ENCODE measurements at places on chromosomes 11 and 22. TPM values are rescaled to one million over a fixed set of nuclear protein-coding genes. Genes with fewer than 3 reads are reported as not detected.

CHADL gene
- total RNA-seq = 1.1 TPM

TREH gene
- total RNA-seq = 0.33 TPM

- H3K4me1 ChIP-seq = no peaks in the 10 kb centered on the region
- H3K4me3 ChIP-seq = no peak overlapping the region
- peaks cover 3% of the 10 kb centered on the region for H3K27me3 ChIP-seq
- no peak overlapping the region for H3K27ac ChIP-seq
- DNase-seq = no peak
Observed at GRCh38 chr22:43698403-43698802, 113.7 kb downstream of the EFCAB6 start.

- H3K36me3 ChIP-seq = no peaks in the 10 kb centered on the region
- H3K4me3 ChIP-seq = no peak overlapping the region
- H3K27ac ChIP-seq = no peak overlapping the region
- peaks cover under 1% of the 10 kb centered on the region for H3K27me3 ChIP-seq
- peak; percentile 82 for DNase-seq
Observed at GRCh38 chr22:42294034-42294985, 23.9 kb upstream of the TCF20 start.

GRCh38 chr11:120601536-120601935, 90.0 kb downstream of the GRIK4 start:
- no peaks in the 10 kb centered on the region for H3K36me3 ChIP-seq
- peaks cover 33% of the 10 kb centered on the region for H3K27me3 ChIP-seq
- no peak overlapping the region for H3K4me3 ChIP-seq
- peaks cover 8% of the 10 kb centered on the region for H3K4me1 ChIP-seq
- no peak overlapping the region for H3K27ac ChIP-seq

GRCh38 chr22:23178512-23179254, 1.6 kb upstream of the BCR start:
- peak; percentile 82 for DNase-seq
- H3K27ac ChIP-seq = peak overlapping the region; percentile 72
- H3K36me3 ChIP-seq = peaks cover 26% of the 10 kb centered on the region
- peak overlapping the region; percentile 90 for H3K4me3 ChIP-seq

DNA sequence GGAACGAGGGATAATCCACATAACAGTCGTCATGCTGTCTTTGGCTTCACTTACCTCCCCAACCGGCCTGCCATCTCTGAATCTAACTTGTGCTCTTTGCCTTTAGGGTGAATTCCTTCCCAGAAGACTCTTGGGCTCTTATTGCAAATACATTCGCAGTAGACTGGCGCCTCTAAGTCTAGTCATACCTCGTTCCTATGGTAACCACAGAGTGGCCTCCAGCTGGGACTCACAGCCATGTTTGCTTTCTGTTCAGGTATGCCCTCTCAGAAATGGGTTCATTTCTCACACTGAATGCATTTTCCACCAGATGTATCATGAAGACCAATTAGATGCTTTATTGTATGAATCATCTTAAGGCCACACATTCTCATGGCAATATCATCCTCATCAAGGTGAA, 112.7 kb downstream of the FAR1 start:
- no peaks in the 10 kb centered on the region for H3K36me3 ChIP-seq
- H3K4me1 ChIP-seq = no peaks in the 10 kb centered on the region
- H3K4me3 ChIP-seq = no peak overlapping the region

GRCh38 chr22:46079861-46080821, 70.2 kb upstream of the PPARA start:
- H3K27ac ChIP-seq = no peak overlapping the region
- DNase-seq = no peak
- no peaks in the 10 kb centered on the region for H3K36me3 ChIP-seq
- H3K27me3 ChIP-seq = peaks cover 23% of the 10 kb centered on the region

- no peak for DNase-seq
- no peaks in the 10 kb centered on the region for H3K27me3 ChIP-seq
- H3K36me3 ChIP-seq = peaks cover 55% of the 10 kb centered on the region
- no peak overlapping the region for H3K4me3 ChIP-seq
Observed at GRCh38 chr11:121614636-121615240, 162.0 kb upstream of the SORL1-AS1 start.

- H3K36me3 ChIP-seq = no peaks in the 10 kb centered on the region
- H3K27ac ChIP-seq = no peak overlapping the region
- no peak for DNase-seq
- peaks cover 3% of the 10 kb centered on the region for H3K4me1 ChIP-seq
- H3K27me3 ChIP-seq = peaks cover 3% of the 10 kb centered on the region
Observed at GRCh38 chr11:1873048-1873812, 18.5 kb downstream of the PRR33 start.

- H3K36me3 ChIP-seq = no peaks in the 10 kb centered on the region
- H3K27ac ChIP-seq = no peak overlapping the region
- no peak overlapping the region for H3K4me3 ChIP-seq
- H3K27me3 ChIP-seq = no peaks in the 10 kb centered on the region
- no peak for DNase-seq
- H3K4me1 ChIP-seq = peaks cover 35% of the 10 kb centered on the region
Observed at GRCh38 chr11:32256466-32256865, 165.6 kb downstream of the RCN1 start.

DNA sequence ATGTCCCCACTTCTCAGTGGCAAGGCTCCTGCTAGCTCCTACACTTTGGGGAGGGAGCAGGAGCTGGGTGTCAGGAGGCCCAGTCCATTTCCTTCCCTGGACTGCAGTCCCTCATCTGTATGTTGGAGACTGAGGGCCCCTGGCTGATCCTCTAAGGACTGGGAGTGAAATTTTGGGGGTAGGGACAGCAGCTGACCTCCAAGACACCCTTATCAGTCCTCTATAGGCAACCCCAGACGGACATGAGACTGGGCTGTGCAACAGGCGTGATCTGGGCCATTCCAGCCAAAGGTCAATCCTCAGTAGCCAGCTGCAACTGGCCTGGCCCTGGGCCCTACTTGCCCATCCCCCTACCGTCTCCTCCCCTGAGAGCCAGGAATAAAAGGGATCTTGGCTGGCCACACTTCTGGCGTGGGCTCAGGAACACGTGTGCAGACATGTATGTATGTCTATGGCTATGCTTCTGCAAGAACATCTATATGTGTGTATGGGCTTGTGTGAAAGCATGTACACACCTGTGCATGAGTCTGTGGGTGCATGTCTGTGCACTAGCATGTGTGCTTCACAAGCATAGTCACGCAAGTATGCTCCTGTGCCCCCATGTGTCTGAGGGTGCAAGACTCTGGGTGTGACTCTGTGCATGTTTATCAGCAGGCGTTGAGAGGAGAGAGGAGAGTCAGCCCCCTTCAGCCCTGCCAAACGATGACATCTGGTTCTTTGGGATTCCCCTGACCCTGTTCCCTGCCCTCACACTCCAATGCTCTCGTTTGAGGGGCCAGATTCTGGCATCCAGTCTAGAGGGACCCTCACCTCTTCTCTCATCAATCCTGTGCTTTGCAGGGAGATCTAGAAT, 24.6 kb upstream of the DGAT2 start:
- DNase-seq = no peak
- no peaks in the 10 kb centered on the region for H3K36me3 ChIP-seq
- H3K4me3 ChIP-seq = no peak overlapping the region
- H3K4me1 ChIP-seq = no peaks in the 10 kb centered on the region
- H3K27ac ChIP-seq = no peak overlapping the region

- H3K36me3 ChIP-seq = no peaks in the 10 kb centered on the region
- H3K4me1 ChIP-seq = peaks cover 10% of the 10 kb centered on the region
- DNase-seq = no peak
- H3K4me3 ChIP-seq = no peak overlapping the region
- H3K27ac ChIP-seq = no peak overlapping the region
- peaks cover 28% of the 10 kb centered on the region for H3K27me3 ChIP-seq
Observed at GRCh38 chr11:1354125-1354938, 35.4 kb upstream of the BRSK2 start.
